Fibroblast of skin of left biceps (primary cell): ENCODE measurements at places on chromosomes 7 and 10.
A peak's percentile ranks its signal among the peaks of the same experiment; 100 is the strongest.

- no peak for DNase-seq
Measured at GRCh38 chr7:139355320-139355719, 4.4 kb upstream of the LUC7L2 start.

GRCh38 chr10:72038458-72039001 is 49.8 kb downstream of the SPOCK2 start:
- DNase-seq = no peak

DNA sequence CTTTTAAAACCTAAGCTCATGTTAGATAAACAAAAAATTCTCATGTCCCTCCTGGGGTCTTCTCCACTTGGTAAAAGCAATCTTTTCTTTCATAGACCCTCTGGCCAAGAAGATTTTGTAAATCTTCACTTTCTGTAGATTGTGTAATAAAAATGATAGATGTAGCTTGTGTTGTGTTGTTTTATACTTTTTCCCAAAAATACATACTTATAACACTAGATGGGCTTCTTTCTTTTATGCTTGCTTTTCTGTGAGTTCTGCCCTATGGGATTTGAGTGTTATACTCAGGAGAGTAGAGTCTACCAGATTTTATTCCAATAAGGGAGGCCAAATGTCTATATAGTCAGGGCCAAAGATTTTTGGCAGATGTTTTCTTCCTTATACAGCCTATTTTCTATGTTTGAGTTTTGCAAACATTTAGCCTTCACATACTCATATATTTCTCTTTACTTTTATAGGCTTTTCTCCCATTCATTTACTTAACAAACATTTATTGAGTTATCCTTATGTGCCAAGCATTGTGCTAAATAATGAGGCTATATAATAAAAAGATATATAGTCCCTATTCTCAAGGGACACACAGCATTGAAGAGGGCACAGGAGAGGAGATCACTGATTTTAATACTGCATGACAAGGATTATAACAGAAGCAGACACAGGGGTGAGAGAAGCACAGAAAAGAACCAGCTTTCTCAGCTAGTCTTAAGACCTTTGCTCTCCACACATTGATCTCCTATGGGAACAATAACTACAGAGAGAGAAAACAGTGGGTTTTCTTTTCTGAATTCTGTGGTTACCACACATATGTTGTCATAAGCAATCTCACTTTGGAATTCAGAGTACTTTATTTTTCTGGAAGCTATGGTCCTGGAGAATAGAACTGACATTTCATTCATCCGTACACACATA is 58.0 kb upstream of the PNLIP start:
- no peak for DNase-seq

DNA sequence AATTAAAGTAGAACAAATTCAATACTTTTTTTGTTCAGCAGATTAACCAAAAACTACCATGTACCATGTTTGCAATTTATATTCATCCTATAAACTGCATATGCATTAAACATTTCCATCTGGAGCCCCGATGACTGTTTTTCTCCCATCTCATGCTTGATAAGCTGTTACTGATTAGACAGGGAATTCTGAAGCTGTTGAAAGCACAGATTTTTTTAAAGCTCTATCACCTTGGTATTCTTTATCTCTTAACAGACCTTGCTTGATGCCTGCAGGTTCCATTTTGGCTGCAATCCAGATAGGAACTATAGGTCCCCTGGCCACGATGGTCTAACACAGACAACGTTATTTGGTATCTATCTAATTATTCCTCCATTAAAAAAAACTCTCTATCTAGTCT is 961.7 kb downstream of the CNTNAP2 start:
- no peak for DNase-seq

GRCh38 chr7:149818536-149818840 is 19.7 kb upstream of the ZNF862 start:
- DNase-seq = no peak

DNA sequence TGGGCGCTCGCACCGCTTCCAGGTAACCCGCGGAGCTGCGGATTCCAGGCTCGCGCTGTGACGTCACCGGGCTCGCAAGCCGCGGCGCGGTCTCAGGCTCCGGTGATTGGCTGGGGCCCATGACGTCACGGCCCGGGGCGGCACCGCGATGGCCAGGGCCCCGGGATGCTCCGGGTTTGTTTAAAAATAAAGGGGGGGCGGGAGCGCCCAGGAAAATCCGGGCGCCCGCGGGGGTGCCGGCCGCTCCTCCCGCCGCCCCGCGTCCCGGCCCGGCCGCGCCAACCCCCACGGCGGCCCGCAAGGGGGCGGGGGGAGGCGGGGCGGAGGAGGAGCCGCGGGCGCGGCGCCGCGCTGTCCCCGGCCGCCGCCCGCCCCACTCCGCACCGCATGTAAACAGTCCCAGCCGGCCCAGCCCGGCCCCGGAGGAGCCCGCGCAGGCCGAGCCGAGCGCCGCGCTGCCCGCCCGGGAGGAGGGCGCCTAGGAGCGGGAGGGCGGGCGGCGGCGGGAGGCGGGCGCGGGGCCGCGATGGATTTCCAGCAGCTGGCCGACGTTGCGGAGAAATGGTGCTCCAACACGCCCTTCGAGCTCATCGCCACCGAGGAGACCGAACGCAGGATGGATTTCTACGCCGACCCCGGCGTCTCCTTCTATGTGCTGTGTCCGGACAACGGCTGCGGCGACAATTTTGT is at the start of gene MTURN:
Gene MTURN, plus strand, starts transcription at position 376 of the 690 bp plus-strand sequence. Its CDS starts 151 bp downstream, at position 527.
- DNase-seq = peak; percentile 46

- no peak for DNase-seq
Measured at GRCh38 chr7:105940109-105940508, 23.0 kb upstream of the CDHR3 start.

DNA sequence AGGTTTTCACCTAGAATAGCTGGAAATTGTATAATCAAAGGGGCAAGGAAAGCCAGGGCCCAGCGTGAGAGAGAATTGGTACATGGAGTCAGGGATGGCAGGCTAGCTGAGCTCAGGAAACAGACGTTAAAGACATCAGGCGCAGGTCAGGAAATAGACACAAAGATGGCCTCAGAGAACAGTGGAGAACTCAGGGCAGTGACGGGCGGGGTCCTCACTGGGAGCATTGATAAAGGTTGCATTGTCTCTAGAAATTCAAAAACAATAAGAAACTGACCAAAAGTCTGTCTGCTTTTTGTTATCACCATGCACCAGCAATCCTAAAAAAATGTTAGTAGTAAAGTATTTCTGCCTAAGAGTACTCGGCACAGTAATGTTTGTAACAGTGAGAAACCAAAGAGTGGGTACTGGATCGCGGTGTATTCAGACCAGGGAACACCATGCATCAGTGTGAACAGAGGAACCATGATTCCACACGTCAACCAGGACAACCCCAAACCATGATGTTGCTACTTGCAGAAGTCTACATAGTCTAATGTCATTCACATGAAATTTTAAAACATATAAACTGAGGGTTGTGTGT is 81.9 kb upstream of the AUTS2 start:
- DNase-seq = no peak

GRCh38 chr7:50661345-50662040 is 96.3 kb upstream of the DDC start:
- DNase-seq = no peak

DNA sequence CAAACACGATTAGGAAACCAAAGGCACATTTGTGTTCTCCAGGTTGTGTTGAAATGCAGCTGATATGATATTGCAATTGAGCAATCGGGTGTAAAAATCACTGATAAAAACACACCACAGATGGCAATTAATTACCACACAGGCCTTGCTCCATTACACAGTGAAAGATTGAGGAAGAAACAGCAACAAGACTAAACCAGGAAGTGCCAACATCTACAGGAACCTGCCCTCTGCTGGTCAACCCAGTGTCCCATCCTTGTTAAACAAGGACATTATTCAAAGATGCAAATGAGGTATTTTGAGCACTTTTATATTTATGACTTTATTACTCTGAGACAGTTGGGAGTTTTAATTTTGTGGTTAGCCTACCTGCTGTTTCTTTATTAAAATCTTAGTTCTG is 765.6 kb upstream of the GHITM start:
- DNase-seq = no peak

- DNase-seq = no peak
Measured at GRCh38 chr7:2659556-2660358, 28.0 kb downstream of the TTYH3 start.

- DNase-seq = no peak
Measured at GRCh38 chr7:3094701-3095445, 51.2 kb upstream of the CARD11 start.

- DNase-seq = no peak
Measured at GRCh38 chr10:34698979-34699378, 116.1 kb downstream of the PARD3 start.

DNA sequence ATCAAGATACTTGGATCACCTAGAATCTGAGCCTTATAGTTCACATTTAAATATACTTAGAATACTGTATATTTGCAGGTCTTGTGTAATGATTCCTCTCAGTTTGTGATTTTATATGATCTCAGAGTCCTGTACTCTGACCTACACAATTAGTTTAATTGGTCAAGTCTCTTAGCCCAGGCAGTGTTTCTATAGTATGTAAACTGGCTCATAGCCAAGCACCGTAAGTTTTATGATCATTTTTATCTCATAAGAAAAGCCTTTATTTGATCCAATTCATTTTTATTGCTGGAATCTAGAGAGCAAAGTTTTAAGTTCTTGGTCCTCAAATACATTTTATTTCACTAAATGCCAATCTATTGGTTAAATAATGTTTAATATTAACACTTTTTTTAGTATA is 242.2 kb downstream of the MALRD1 start:
- no peak for DNase-seq

GRCh38 chr10:125085258-125086054 is 74.9 kb downstream of the CTBP2 start:
- DNase-seq = no peak

DNA sequence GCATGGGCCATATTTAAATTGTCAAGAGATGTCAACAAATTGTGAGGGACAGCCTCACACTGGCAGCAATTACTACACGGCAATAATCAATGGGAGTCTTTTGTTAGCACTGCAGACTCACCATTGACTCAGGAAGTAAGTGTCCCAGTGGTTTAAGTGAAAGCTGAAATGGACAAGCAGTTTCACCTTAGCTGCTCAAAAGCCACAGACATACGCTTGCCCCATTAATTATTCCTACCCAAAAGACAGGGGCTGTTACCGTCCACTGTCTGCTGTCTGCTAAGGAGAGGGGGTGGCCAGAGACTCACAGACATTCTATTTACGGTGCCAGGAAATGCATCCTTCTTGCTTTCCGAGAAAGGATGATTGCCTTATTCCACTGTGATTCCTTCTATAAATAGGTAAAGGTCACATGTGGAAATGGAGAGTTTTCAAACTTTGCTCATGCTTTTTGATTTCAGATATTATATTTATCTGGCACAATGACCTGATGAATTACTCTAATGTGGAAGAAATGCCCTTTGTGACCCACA is 309.7 kb upstream of the NFE2L3 start:
- no peak for DNase-seq

DNA sequence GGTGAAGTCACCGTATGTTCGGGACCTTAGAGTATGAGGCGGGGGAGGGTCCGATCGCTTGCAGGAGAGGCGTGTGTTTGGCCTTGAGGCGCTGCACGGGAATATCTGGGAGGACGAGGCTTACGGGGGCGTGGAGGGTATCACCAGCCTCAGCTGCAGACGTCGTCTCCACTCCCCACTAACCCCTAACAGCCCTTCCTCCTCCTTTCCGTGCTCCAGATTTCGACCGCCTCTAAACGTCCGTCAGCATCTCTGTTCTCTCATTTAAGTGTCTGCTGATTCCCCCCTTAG is 23.5 kb upstream of the ZNF12 start:
- DNase-seq = no peak

- DNase-seq = peak; percentile 38
Measured at GRCh38 chr7:132244903-132245480, 331.3 kb downstream of the PLXNA4 start.

DNA sequence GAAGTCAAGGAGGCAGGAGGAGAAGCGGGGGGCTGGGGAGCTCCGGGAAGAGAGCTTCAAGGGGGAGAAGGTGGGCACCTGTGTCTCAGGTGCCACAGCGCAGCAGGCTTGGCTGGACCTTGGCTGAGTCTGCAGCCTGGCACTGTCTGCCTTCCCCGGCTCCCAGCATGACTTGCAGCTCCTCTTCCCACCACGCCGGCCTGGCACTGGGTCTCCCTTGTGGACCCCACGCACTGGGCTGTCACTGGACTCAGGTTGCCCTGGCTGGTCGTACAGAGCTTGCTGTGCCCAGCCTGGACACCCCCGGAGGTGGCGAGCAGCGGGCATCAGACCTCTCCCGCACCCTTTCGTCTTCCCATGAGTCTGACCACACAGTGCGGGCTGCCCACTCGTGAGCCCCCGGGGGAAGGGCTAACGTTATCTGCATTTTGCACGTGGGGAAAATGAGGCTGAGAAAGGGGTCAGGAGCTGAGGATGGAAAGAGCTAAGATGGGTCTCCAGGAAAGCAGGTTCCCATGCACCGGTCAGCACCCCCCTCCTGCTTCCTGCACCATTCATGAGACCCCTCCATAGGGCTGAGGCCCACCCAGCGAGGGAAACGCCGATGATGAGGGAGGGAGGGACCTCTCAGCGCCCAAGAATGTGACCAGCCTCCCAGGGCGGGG is 40.3 kb upstream of the PSMG3 start:
- DNase-seq = no peak

DNA sequence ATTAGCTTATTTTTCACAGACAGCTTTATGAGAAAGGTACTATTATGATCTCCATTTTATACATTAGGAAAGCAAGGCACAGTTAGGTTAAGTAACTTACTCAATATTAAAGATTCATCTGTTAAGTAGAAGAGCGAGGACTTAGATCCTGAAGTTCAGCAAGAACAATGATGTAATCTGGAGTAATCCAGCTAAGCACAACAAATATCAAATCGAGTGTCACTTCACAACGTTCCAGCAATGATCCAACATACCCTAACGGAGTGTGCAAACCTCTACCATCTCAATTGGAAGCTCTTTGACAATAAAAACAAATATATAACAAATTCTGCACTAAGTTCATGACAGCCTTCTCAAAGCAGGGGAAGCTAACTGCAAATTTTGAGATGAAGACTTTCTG is 121.3 kb downstream of the CALCR start:
- DNase-seq = no peak

DNA sequence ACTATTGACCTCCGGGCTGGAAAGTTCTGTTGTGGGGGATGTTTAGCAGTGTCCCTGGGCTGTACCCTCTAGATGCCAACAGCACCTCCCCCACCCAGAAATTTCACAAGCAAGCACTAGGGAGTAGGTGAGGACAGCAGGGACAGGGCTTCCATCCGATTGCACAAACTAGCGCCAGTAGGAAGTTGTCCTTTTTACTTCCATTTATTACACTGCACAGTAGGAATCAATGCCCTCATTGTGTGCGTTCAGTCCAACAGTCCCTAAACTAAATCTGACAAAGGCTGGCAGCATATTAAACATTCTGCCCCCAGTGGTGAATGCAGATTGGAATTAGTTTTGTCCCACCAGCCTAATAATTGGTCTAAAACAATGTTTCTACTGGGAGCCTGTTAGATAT is 6.4 kb upstream of the SOSTDC1 start:
- no peak for DNase-seq

GRCh38 chr7:142152076-142152475 is 40.6 kb downstream of the MGAM2 start:
- no peak for DNase-seq
